ENCODE measurements at places on chromosomes 12 and 14.

- H3K4me1 ChIP-seq: no peaks in the 10 kb centered on the region
- H3K4me3 ChIP-seq: no peak overlapping the region
- H3K27me3 ChIP-seq: no peaks in the 10 kb centered on the region
- no peak overlapping the region for H3K27ac ChIP-seq
Measured at GRCh38 chr12:16562921-16563320, 43.0 kb downstream of the LMO3 start.

GRCh38 chr14:68775614-68776126, 17.2 kb downstream of the ZFP36L1 start:
- H3K27ac ChIP-seq: no peak overlapping the region
- H3K4me1 ChIP-seq: no peaks in the 10 kb centered on the region
- DNase-seq: no peak
- no peak overlapping the region for H3K4me3 ChIP-seq

DNA sequence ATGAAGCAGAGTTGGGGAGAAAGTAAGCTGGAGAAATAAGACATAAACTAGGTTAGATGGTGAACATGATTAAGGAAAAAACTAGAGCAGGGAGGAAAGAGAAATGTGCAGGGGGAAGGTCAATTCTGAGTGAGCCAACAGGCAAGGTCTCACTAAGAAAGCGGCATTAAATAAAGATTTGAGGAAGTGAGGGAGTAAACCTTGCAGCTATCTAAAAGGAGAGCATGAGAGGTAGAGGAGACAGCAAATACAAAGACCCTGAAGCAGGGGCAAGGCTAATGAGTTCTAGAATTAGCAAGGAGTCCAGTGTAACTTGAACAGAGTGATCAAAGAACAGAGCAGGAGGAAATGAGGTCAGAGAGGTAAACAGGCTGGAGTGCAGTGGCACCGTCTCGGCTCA, 4.4 kb upstream of the SOCS2 start:
- H3K4me3 ChIP-seq: no peak overlapping the region
- H3K27ac ChIP-seq: no peak overlapping the region
- no peak for DNase-seq
- H3K4me1 ChIP-seq: peaks cover 8% of the 10 kb centered on the region

DNA sequence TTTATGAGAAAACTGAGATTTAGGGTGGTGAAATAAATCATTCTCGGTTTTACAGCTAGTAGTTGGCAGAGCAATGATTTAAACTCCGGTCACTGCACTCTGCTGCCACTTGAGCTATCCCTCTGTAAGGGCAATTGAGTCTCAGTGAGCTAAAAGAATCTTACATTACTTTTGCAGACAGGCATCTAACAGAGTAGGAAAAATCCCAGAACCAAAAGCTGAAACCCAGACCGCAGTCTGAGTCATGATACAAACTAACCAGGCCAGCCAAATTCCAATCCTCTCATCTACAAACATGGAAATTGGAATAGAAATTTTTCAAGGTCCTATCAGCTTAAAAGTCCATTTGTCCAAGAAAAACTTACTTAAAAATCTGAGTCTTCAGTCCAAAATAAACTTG, 73.7 kb downstream of the ANKS1B start:
- H3K36me3 ChIP-seq: no peaks in the 10 kb centered on the region
- DNase-seq: no peak
- no peak overlapping the region for H3K27ac ChIP-seq
- no peaks in the 10 kb centered on the region for H3K27me3 ChIP-seq
- 0 out of 2 replicates have a peak, but pooled peaks cover 4% of the 10 kb centered on the region for H3K4me1 ChIP-seq
- H3K4me3 ChIP-seq: no peak overlapping the region

- no peak overlapping the region for H3K27ac ChIP-seq
- H3K27me3 ChIP-seq: no peaks in the 10 kb centered on the region
- H3K4me1 ChIP-seq: peaks cover 7% of the 10 kb centered on the region
- no peaks in the 10 kb centered on the region for H3K36me3 ChIP-seq
- DNase-seq: no peak
Measured at GRCh38 chr14:55333711-55334485, 62.7 kb downstream of the FBXO34 start.

DNA sequence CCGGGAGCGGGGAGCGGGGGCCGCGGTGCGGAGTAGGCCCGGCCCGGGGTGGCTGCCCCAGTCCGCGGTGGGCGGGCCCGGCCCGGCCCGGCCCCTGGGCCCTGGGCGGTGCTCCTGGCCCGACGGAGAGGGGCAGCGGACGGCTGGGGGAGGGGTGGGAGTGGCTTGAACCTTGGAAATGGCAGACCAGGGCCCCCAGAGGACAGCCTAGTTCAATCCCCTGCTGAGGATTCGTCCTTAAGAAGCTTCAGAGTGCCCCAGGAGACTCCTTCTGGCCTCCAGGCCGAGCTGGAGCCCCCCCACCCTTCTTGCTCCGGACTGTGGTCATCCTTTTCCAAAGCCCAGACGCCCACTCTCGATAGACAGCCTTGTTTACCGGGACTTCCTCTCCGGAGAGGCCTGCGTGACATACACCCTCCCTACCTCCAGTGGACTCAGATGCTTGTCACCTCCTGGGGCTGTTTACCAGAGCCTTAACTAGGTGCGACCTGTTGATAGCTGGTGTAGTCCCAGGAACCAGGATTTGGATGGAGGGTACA, 458 bp downstream of the KHNYN start:
- DNase-seq: peak; percentile 49
- H3K36me3 ChIP-seq: no peaks in the 10 kb centered on the region
- H3K4me1 ChIP-seq: peaks cover 11% of the 10 kb centered on the region
- no peaks in the 10 kb centered on the region for H3K27me3 ChIP-seq
- peak overlapping the region; percentile 75 for H3K4me3 ChIP-seq
- H3K27ac ChIP-seq: peak overlapping the region; percentile 90

DNA sequence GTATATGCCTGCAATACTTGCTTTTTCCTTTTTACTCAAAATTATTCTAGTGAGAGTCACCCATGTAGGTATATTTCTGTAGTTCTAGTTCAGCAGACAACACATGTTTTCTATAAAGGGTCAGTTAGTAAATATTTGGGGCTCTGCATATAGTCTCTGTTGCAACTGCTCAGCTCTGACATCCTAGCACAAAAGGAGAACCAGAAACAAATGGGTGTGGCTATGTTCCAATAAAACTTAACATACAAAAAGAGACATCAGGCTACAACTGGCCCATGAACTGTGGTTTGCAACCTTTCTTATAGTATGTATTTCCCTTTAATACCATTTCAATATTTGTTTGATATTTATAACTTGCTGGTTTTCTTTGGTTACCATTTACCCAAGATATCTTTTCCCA, 11.9 kb downstream of the NT5DC3 start:
- H3K27ac ChIP-seq: no peak overlapping the region
- no peaks in the 10 kb centered on the region for H3K36me3 ChIP-seq
- no peak for DNase-seq
- no peak overlapping the region for H3K4me3 ChIP-seq
- H3K27me3 ChIP-seq: no peaks in the 10 kb centered on the region

DNA sequence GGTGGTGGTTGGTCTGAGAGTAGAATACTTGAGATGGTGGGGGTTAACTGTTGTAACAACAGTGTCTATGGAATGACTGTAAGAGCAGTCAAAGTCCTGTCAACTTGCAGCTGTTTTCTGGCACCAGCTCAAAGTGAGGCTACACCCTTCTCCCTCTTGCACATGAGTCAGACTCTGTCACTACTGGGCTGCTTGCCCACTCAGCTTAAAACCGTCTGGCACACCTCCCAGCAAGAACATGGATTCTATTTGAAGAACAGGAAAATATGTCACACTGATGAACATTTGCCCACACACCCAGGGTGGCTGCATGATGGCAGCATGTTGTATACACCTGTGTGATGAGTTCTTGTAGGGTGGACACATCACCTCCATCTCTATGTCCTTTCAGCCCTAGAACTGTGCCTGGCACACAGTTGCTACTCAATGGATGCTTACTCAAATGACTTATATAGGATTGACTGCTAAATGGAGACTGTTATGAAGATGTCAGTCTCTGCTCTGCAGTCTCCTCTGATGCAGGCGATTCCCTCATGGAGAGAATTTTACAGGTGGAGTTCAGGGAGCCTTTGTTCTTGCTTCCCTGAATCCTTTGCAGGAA, 19.3 kb upstream of the SERPINA6 start:
- peaks cover 15% of the 10 kb centered on the region for H3K4me1 ChIP-seq
- DNase-seq: no peak
- H3K4me3 ChIP-seq: no peak overlapping the region
- no peak overlapping the region for H3K27ac ChIP-seq
- H3K27me3 ChIP-seq: no peaks in the 10 kb centered on the region

DNA sequence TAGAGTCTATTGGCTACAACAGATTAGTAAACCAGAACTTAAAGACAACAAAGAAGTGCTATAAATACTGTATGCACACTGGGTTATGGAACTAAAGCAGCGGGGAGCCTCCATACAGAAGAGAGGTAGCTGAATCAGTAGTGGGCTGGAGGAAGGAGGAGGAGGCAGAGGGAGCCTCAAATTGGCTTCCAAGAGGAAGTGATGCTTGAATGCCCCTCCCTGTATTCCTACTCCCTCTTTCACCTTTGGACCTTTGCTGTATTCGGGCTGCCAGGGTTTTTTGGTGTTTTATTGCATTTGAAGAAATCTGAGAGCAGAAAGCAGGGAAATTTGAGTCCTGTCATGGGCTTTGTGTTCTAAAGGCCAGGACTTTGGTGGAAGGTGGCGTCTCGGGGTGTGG, 104.0 kb upstream of the PTPRB start:
- no peaks in the 10 kb centered on the region for H3K4me1 ChIP-seq
- H3K36me3 ChIP-seq: no peaks in the 10 kb centered on the region
- H3K4me3 ChIP-seq: no peak overlapping the region
- no peak for DNase-seq

DNA sequence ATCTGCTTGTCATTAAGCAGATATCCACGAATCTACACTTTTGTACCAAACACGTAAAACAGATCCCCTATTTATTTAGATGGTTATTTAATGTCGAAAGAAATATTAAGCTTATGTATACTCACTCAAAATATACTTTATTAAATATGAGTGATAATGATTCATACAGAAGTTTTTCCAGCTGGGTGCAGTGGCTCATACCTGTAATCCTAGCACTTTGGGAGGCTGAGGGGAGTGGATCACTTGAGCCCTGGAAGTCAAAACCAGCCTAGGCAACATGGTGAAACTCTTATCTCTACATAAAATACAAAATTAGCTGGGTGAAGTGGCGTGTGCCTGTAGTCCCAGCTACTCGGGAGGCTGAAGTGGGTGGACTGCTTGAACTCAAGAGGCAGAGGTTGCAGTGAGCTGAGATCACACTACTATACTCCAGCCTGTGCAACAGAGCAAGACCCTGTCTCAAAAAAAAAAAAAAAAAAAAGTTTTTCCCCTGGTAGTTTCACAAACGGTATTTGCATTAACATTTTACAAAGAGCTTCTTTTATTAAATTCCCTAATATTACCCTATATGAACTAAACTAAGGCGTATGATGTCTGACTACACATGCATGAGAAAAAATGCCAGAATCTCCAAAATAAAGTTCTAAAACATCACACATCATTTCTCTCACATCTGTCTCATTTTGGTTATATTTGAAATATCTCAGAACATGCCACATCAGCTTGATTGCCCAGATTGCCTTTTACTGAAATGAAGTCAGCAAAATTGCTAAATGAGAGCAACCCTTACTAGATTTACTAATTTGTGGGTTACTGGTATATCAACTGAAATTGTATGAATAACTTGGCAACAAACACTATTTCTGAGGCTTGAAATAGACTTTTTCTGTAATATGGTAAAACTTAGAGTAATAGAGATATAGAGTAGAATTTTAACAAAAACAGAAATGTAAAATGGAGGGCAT, 74.9 kb downstream of the PAWR start:
- H3K4me1 ChIP-seq: no peaks in the 10 kb centered on the region
- H3K4me3 ChIP-seq: no peak overlapping the region
- H3K36me3 ChIP-seq: no peaks in the 10 kb centered on the region
- H3K27me3 ChIP-seq: no peaks in the 10 kb centered on the region
- no peak for DNase-seq
